ENCODE measurements at places on chromosomes 3 and 15.

DNA sequence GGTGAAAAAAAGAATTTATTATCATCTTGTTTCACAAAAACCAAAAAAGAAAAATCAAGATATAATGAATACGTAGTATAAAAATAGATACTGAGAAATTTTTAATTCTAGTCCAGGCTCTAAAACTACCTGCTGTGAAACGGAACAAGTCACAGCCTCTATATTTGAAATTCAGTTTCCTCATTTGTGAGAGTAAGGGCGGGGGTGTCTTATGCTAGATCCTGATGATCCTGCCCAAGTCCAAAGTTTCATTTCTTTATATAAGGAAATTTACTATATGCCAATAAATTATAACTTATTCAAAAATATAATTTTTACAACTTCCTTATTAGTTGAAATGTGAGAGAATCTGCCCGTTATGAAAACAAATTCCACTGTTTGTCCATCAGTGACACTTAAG lies 385.7 kb downstream of the CGGBP1 start:
- no peak for DNase-seq

DNA sequence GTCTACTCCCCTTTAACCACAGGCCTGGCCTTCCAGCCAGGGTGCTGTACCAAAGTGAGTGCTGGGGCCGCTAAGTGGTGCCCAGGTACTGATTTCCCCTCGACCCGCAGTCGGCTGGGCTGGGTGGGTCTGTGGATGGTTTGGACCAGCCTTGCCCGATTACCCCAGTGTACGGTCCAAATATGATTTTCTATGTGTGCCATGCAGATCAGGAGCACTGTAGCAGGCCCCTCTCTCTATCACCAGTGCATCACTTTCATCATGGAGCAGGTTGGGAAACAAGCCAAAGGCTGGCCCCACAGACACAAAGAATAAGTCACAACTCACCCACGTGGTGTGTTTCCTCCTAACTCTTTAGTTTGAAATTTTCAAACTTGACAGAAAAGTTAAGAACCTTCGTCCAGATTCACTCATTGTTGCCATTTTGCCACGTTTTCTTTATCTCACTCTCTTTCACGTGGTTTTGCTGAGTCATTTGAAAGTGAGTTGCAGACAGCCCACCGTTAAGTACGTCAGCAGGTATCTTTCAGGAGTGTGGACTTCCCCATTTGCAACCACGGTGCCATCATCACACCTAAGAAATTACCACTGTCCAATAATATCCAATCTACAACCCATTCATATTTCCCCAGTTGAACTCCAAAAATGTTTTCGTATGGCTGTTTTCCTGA lies 37.0 kb downstream of the ZNF710 start:
- peak; percentile 64 for DNase-seq

DNA sequence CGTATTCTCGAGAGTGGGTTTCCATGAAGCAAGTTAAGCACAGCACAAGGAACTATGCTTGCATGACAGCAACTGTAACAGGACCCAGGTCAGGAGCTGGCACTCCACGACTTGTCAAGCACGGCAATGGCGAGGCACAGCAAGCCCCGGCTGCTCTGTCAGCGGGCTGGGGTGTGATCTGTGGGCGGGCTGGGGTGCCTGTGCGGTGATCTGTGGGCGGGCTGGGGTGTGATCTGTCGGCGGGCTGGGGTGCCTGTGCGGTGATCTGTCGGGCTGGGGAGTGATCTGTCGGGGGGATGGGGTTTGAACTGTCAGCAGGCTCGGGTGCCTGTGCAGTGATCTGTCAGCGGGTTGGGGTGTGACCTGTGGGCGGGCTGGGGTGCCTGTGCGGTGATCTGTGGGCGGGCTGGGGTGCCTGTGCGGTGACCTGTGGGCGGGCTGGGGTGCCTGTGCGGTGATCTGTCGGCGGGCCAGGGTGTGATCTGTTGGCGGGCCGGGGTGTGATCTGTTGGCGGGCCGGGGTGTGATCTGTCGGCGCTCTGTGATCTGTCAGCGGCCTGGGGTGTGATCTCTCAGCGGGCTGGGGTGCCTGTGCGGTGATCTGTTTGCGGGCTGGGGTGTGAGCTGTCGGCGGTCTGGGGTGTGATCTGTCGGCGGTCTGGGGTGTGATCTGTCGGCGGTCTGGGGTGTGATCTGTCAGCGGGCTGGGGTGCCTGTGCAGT lies 205.7 kb downstream of the XXYLT1 start:
- no peak for DNase-seq

DNA sequence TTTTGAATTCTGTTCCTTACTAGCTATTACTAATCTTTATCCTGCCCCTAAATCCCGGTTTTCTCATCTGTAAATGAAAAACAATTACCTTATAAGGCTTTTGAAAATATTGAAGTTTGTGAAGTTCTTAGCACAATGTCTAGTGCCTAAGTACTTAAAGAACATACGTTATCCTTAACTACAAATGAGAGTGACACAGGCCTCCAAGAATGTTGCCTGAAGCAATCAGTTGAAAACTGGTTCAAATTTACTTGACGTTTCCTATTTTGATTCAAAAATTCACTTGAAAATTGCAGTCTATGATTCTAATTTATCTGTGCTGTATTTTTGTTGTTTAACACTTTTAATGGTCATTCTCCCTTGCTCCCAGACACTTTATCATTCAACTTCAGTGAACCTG lies 3.2 kb downstream of the SENP7 start:
- DNase-seq: no peak

- no peak for DNase-seq
Measured at GRCh38 chr15:66138892-66139590, 114.5 kb downstream of the MEGF11 start.

- no peak for DNase-seq
Measured at GRCh38 chr3:145849115-145849514, 311.9 kb downstream of the PLOD2 start.

DNA sequence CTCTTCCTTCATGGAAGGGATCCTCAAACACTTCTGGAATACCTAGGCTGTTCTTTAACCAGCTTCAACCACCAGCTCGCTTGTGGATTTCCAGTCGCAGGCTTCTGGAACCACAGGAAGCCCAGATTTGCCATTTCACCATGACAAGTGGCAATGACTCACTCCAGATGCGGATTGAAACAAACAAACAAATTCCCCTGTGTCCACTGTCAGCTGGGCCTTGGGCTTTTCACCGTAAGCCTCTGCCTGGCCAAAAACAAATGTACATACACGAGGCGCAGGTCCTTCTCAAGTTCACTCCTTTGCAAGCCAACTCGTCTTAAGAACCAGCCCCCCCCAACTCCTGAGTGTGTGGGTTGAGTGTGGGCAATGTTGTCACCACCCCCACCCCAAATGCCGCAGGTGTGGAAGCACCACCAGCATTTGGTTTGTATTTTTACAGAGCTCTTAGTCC lies 8.8 kb downstream of the BCL6 start:
- DNase-seq: no peak

- DNase-seq: peak; percentile 56
Measured at GRCh38 chr3:15310491-15311370, 21.7 kb downstream of the SH3BP5 start.

DNA sequence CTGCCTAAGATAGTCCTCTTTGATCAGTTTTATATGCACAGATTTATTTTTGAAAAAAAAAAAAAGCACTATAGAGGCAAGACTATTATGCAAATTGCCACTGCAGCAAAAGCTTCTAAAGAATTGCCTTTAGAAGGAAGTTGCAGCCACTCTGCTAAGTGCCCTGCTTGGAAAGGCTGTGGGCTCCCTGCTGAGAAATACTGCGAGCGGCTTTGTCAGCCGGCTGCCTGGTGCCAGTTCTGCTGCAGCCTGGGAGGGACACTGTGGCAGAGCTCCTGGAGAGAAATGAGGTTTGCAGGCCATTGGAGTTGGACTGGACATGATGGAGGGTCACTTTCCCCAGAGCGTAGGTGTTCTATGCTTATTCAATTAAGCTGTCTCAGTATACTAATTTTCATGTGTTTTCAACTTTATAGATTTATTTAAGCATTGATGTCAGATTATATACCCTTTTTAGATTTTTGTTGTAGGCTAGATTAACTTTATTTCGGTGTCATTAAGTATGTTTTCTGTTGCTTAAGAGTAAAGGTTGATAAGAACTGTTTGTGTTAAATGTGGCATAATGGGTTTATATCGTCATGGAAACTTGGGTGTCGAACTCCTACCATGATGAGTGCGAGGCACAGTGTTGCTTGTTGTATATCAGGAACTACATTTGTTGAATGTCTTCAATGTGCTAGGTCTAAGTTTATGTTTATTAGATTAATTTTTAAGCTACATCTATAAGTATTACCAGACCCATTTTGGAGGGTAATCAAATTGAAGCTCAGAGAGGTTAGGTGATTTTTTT lies 6.6 kb downstream of the MAP2K5 start:
- no peak for DNase-seq

DNA sequence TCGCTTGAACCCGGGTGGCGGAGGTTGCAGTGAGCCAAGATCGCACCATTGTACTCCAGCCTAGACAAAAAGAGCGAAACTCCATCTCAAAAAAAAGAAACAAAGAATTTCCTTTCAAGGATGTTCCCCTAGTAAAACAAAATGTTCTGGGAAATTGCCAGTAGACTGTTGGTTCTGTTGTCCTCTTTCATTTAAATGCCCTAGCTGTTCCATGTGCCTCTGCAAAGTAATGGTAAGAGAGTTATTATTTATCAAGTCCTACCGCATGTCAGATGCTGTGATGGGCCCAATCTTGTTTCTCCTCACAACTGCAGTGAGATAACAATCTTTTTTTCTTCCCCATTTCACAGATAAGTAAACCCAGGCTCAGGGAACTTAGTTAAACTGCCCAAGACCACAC lies 254.3 kb upstream of the TPM1 start:
- no peak for DNase-seq

GRCh38 chr3:72698154-72698917 lies 149.9 kb downstream of the SHQ1 start:
- DNase-seq: no peak

- DNase-seq: no peak
Measured at GRCh38 chr3:3599016-3599415, 200.2 kb upstream of the LRRN1 start.

GRCh38 chr15:68413363-68414205 lies 18.4 kb downstream of the ITGA11 start:
- no peak for DNase-seq

DNA sequence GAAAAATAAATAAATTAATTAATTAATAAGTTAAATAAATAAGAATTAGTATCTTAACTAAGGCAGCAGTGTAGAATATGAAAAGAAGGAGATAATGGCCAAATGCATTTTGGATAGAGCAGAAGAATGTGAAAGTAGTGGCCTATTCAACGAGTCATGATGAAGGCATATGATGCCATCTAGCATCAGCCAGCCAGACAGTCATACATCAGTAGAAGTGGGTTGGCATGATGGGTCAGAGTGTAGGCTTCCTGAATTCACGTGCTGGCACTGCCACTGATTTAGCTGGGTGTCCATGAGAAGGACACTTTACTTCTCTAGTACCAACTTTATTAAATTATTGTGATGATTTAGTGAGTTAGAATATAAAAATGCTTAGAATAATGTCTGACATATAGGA lies 256.1 kb upstream of the ARPP21 start:
- DNase-seq: no peak

GRCh38 chr15:64634027-64634426 lies 141.4 kb downstream of the RBPMS2 start:
- no peak for DNase-seq

GRCh38 chr15:77647961-77648360 lies 15.2 kb upstream of the LINGO1 start:
- no peak for DNase-seq

GRCh38 chr15:67109141-67110034 lies 44.0 kb downstream of the SMAD3 start:
- no peak for DNase-seq

GRCh38 chr3:106491796-106492195 lies 623.0 kb upstream of the CBLB start:
- DNase-seq: no peak

DNA sequence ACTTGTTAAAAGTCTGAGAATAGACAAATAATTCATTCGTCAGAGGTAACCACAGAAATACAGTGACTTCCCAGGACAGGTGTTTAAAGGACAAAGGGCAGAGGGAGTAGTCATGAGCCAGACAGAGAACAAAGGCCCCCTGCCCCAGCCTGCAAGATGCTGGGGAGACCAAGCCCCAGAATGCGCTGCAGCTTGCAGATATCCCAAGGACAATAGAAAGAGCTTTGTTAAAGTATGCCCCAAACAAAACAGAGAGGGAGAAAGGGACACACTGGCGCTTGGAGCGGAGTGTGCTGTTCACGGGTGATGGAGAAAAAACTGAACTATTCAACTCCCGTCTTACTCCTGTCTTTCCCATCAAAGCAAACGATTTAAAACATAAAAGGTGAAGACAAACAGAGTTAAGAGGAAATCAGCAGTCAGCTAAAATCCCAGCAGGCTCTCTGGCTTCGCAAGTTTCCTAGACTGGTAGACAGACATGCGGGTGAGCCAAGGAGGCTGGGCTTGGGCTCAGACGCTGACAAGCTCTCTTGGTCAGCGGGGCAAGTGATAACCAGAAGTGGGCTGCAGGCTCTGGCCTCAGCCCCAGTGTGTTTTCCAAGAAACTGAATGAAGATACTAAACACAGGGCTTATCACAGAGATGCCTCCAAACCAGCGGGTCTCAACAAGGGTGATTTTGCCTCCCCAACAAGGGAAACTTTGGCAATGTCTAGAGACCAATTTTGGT lies 130.1 kb downstream of the UACA start:
- no peak for DNase-seq

- DNase-seq: no peak
Measured at GRCh38 chr15:99453637-99454030, 112.2 kb upstream of the MEF2A start.

- DNase-seq: no peak
Measured at GRCh38 chr3:57077630-57078343, 17.3 kb downstream of the SPATA12 start.

- no peak for DNase-seq
Measured at GRCh38 chr3:34175636-34176176, 377.3 kb downstream of the PDCD6IP start.

DNA sequence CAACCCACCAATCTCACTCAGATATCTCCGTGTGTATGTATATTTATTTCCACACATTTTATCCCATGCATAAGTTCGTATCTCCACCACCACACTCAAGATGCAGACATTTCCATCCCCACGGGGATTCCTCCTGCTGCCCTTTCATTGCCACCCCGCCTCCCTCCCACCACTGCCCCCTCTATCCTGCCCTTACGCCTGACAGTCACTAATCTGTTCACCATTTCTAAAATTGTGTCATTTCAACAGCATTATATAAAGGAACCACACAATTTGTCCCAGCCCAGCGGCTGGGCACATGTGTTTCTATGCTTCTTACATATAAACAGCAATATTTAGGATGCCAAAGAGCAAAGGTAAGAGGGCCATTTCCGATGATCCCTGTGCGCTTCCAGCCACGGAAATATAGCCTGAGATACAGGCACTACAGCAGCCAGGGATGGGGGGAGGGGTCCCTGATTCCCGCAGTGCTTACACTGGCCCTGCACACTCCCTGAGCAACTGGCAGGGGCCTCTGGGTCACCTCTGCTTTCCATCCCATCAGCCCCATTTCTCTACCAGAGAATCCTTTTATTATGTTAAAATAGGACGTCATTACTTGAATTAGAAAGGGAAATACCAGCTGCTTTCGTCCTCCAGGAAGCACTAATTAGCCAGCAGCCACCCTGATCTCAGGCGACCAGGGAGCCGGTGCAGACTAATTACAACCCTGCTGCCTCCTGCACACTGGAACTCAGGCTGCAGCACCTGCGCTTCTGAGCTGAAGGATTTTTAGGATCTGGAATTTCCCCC lies 372.0 kb upstream of the ATP10A start:
- DNase-seq: no peak

Data from central memory CD8-positive, alpha-beta T cell (primary cell).